Dorsolateral prefrontal cortex (tissue), 122 donors: ENCODE measurements at places on chromosomes 16 and 17.

DNA sequence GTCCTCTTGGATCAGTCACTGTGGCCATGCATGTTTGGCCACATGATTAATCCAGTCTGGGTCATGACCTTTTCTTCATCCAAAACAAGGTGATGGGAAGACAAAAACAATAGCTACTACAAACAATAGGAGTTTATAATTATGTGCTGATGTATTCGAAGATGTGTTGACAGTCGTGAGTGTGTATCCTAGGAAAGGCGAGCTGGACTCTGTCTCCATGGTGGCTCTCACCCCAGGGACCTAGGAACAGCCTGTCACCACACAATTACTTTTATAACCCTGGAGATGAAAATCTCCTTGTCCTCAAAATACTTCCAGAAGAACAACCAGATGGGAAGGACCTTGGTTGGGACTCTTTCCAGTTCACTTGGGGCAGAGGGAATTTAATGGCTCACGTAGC, 9.8 kb upstream of the PLK1 start:
- no peak for DNase-seq

DNA sequence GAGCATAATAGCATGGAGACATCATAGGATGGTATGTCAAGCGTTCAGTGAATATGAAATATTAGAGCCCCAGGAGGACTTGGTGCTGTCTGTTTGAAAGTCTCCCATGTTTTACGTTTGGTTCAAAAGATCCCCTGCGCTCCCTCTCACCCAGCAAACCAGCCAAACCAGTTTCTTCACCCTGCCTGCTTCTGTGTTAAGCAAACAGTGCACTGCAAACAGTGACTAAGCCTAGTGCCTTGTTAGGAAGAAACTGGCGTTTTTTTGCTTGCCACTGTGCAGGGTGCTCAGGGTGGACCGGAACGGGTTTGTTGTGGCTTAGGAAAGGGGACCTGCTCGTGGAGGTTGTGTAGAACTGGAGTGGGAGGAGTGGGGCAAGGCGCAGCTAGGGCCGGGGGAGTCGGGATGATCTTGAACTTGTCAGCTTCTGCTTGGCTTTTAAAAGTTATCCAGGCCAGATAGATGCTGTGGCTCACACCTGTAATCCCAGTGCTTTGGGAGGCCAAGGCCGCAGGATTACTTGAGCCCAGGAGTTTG, 7.7 kb downstream of the CDH1 start:
- no peak for DNase-seq

GRCh38 chr16:48612611-48613010, 2.6 kb upstream of the N4BP1 start:
- no peak for DNase-seq

DNA sequence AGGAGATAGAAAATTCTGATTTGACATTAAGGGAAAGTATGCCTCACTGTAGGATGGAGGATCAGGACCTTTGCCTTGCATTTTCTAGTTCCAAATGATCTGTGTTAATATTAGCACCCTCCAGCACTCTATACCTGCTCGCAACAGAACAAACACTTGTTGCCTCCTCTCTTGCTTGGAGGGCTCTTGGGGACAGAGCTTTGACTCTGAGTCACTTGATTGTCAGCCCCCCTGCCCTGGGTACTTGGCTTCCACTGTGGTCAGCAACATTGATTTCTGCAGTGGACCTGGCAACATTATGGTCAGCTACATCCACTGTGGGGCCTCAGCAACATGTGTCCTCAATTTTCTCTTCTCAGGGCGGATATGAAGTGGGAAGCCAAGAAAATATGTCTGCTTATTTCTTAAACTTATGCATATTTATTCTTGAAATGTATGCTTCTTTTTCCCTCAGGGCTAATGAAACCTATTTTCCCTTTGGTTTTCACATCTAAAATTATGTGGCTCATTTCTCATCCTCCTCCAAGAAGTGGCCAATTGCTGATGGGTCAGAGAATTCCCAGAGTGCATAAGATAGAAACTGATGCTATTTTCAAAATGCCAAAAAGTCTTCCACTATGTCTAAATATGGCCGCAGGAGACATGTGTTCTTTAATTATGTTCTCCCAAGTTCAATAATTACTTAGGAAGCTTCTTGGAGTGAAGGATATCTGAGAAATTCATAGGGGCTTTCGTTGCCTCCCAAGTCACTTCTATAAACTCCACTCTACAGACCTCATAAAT, 94.6 kb upstream of the SMIM36 start:
- no peak for DNase-seq

- DNase-seq, result no peak
These were observed 23.0 kb upstream of the CYLD start for GRCh38 chr16:50718761-50719400.

GRCh38 chr16:14095883-14096551, 24.9 kb downstream of the MRTFB start:
- no peak for DNase-seq

DNA sequence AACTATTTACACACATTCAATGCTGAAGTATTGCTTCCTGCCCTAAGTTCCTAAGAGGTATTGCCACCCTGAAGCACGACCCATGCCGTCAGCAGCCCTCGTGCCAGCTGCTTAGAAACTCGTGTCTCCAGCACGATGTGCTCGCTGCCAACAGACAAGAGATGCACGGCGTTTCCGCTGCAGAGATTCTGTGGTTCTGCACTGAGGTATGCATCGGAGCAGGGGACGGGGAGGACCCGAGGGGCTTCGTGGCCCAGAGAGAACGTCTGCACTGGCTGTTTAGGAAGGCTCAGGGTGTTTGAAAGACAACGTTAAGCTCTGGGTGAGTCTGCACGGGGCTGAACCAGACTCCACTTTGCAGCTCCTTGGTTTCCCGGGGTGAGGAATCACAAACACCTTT, 82.7 kb upstream of the CREBBP start:
- DNase-seq, result no peak

- DNase-seq, result no peak
These were observed 42.6 kb downstream of the PIK3R5 start for GRCh38 chr17:8922928-8923327.

- no peak for DNase-seq
These were observed 3.0 kb downstream of the NLRC3 start for GRCh38 chr16:3574195-3574594.

DNA sequence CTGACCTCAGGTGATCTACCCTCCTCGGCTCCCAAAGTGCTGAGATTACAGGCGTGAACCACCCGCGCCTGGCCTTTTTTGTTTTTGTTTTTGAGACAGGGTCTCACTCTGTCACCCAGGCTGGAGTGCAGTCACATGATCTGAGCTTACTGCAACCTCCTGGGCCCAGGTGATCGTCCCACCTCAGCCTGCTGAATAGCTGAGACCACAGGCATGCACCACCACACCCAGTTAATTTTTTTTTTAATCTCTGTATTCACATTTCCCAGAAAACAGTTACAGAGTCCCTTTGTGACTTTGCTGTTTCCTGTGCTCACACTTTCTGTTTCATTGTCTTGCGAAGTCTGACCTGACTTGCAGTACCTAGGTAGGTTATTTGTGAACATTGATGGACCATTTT, 2.7 kb downstream of the CLUAP1 start:
- no peak for DNase-seq

DNA sequence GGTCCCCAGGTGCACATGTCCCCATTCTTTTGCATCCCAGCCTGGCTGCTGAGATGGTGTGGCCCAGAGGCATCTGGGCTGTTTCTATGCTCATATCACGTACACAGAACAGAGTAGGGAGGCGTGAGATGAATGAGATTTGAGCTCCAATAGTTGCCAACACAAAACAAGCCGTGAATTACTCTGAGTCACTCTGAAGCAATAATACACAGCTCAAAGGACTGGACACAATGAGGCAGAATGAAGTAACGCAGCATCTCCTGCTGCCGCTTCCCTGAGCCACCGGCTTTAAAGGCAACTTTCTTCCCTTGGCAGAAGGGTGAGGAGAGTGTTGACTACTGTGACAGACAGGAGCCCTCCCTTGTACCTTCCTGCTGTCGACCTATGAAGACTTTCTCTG, 33.9 kb upstream of the CLEC18B start:
- DNase-seq, result no peak

- DNase-seq, result no peak
These were observed 308.6 kb upstream of the ZFHX3 start for GRCh38 chr16:73356401-73357079.

GRCh38 chr16:26281381-26282110, 589.8 kb downstream of the HS3ST4 start:
- DNase-seq, result no peak

DNA sequence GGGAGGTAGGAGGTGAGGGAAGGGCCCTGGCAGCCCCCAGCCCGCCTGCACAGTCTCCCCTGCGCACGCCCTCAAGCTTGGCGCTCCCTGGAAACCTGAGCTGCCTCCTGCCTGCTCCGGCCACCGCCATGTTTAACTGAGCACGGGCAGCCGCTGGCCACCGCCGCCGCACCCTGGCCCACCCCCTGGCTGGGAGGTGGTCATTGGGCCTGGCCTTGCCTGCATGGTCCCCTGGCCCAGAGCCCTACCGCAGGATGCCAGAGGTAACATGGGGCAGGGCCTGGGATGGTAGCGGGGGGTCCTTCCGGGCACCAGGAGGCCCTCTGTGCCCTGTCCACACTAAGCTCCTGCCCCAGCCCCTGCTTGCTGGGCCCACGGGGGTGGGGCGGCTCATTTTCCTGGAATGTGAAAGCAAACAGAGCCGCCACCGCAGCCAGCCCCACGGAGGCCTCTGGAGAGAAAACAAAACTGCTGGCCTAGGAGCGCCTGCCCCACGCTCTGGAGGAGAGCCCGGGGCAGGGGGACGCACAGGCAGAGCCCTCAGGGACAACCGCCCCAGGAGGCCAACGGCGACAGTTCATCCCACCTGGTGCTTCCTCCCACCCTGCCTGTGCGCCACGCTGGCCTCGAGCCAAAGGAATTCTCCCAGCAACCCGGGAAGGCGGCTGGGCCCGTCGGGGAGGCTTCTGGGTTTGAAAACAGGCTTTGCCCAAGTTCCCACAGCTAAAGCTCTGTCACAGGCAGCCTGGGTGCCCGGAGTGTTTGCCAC, 8.9 kb downstream of the NHERF2 start:
- no peak for DNase-seq

DNA sequence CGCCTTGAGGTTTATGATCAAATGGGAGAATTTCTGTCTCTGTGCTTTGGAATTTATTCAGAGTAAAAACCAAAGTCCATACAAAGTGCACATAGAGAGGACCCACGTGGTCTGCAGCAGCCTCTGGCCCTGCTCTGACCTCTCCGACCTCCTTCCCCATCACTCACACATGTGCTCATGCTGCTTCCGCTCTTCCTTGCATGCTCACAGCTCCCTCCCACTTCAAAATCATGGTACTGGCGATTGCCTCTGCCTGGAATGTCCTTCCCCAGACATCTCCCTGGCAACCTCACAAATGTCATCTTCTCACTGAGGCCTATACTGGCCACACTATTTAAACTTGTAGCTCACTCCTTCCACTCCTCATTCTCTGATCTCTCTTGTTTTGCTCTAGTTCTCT, 418.0 kb downstream of the CA10 start:
- no peak for DNase-seq

DNA sequence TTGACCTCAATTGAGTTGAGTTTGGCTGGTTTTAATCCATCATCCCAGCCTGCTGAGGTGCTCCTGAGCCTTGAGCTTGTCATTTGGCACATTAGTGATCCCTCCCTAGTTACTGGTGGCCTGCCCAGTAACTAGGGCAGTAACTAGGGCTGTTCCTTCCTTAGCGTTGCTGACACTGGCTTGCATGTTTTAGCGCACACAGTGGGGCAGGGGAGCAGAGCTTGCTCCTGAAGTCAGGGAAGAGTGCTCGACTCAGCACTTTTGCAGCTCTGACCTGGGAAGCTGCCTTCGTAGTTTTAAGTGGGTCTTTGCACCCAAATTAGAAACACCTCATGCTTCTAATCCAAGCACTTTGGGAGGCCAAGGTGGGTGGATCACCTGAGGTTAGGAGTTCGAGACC, 15.7 kb downstream of the CCDC42 start:
- DNase-seq, result no peak

DNA sequence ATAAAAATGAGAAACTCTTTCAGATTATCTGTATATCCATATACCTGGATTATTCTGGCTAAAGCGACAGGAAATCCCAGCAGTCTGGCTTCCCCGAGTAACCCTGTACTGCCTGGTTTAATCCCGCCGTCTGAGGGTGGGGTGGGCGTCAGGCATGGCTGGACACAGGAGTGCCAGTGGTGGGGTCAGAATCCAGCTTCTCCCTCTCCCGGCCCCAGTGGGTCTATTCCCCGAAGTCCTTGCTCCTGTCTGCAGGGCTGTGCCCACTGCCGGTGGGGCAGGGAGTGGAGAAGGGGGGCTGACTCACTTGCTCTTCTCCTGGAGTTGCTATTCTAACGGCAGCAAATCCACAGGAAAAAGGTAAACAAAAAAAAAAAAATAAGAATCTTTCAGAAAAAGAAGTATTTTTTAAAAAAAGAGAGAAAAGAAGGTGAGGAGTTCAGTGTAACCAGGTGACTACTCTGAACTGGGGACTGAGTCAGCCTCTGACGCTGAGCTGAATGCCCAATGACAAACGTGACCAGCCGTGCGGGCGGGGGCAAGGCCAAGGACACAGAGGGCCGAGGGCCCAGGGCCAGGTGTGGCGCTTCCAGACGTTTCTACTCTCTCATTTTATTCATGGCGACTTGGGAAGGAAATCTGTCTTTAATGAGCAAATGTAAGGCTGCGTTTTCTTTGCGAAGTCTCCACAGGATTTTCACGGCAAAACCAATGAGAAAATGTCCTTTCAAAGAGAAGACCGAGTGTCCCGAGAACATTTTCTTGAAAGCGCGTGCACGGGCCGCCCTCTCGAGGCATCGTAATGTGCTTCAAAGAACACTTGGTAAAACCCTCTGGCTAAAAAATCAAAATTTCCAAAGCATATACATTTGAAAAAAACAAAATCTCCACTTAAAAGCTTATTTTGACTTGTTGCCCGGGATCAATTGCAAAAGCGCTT, 20.2 kb downstream of the FOXF1 start:
- peak; percentile 34 for DNase-seq

DNA sequence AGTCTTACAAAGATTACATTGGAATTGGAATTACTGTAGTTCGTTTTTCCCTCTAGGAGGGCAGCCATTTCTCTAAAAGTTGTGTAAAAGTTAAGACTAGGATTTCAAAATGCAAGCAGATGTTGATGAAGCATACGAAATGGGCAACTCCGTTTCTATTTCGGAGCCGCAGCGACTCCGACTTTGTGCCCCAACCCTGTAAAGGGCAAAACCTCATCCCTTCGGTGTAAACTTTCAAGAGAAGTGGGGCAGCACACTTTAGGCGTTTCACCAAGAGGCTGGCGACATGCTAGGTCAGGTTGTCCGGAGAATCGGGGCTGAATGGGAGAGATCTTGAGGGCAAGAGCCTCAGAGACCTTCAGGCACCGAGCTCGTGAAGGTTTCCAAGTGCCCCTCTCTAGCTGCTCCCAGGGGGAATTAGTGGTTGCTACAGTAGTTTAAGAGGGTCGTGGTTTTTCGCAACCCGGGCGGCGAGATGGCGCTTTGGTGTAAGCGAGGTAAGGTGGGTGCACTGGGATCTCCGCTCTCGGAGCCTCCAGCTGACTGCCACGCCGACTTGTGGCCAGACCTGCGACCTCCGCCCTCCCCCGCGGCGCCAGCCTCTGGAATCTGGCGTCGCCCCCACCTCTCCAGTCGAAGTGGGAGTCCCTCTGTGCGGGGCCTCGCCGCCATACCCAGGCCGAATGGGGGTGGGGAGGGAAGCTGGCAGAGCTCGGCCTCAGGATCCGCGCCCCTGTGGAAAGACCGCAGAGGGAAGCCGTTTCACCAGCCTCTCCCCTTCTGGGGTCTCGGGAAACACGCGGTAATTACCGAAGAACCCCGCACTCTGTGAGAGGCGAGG, 1.0 kb upstream of the HEXIM2 start:
- DNase-seq, result no peak
